ENCODE measurements at places on chromosomes 12 and 14.
A peak's percentile ranks its signal among the peaks of the same experiment; 100 is the strongest.

DNA sequence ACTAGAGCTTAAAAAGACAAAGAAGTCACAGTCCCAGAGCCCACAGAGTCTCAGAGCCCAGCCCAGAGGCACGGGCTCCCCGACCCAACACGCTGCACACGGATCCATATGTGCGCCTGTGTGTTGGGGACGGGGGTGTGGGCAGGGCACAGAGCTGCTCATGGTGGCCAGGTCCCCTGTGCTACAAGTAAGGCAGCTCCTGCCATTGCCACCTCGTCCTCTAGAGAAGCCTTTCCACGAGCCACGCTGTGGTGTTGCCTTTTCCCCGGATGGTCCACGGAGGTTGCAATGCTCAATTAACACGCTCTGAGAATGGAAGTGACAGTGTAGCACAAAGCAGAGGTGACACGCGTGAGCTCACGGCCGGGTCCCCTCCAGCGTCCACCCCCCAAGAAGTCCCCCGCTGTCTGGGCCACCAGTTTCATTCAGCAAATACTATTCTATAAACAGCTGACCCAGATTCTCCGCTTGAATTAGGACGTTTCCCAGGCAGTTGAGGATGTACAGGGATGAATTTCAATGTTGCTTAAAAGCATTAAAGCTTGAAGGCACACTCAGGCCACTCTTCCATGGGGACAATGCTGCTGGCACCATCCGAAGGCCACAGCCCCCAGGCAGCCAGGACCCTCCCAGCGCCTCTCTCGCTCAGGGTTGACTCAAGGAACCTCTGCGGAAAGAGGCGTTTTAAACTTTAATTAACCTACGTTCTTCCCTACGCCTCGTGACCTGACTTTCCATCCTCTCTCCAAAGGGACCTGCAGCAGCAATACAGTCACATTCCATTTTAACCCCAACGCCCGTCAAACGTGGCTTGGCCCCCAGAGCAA lies 22.7 kb upstream of the EIF5 start:
- DNase-seq = no peak

- no peak for DNase-seq
Observed at GRCh38 chr12:94536040-94536965, 76.6 kb upstream of the CEP83 start.

DNA sequence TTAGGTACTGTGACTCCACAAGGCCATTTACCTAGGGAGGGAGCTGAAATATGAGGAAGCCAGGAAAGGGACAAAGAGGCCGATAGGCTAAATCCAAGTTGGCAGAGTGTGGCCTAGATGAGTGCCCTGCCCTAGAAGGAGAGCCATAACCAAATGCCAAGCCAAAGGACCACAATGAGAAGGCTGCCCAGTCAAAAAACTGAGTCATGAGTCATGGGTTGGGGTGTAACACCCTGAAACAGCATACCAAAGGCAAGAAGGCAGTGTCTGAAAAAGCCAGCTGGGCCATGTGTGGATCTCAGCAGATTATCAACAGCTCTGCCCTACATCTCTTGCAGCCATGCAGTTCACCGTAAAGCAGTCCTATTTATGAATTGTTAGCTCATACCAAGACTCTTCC lies 171.7 kb downstream of the PHLDA1 start:
- no peak for DNase-seq

GRCh38 chr12:69471667-69472385 lies 1.6 kb downstream of the FRS2 start:
- peak; percentile 43 for DNase-seq

- DNase-seq = no peak
Observed at GRCh38 chr12:110185626-110186025, 61.5 kb downstream of the IFT81 start.

GRCh38 chr14:105258846-105259245 lies 10.5 kb downstream of the BTBD6 start:
- no peak for DNase-seq

DNA sequence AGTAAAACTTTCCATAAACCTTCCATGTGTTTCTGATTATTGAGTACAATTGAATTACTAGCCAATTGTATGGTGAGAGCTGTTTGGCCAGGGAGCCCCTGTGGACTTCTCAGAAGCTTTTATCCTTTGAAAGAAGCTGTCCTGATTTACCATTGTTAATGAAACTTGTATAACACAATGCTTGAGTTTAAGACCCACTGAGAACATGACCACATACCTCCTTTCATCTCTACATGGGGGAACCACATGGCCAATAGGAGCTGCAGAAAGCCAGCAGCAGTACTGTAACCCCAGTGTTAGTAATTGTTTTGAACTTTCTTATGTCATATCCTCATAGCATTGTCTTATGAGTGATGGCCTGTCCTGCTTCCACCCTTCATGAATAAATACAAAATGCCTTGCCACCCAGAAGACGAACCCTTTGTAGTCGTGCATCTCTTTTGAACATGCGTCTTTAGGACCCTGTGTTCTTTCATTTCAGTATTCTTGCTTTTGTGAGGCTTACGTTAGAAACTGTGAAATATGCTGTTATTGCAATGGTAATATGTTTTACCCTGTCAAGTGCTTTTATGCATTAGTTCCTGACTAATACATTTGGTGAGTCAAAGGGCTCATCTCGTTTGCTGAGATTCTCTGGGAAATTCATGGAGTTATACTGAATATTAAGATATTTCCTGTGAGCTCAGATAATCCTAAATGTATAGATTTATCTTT lies 815.7 kb downstream of the NRXN3 start:
- DNase-seq = no peak

DNA sequence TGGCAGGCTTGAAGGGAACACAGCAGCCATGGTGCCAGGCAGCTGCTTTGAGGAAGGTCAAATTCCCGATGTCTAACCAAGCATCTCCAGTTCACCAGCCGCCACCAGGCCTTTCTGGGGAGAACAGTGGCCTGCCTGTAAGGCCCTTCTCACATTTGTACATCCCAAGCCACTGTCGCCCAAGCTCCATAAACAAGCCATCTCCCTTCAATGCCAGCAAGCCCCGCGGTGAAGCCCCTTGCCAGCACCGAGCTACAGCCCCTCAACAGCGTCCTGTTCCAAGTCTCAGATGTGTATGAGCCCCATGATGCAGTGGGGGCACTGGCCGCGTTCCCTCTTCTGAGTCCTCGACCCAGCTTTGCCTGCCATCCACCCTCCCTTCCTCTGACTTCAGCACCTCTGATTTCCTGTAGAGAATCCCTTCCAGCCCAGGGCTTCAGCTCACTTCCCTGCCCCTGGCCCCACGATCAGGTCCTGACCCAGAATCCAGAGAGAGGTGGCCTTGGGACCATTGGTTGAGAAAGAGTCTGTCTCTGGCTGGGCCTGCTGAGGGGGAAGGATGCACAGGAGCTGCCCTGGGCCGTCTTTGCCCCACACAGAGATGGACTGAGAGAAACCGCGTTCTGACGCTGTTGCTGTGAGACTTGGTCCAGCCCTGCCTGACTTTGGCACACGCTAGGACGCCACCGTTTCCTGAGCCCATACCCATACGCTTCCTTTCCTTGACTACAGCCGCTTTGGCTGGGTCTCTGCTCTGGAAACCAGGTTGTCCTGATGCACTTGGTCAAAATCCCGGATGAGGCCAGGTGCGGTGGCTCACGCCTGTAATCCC lies 1.9 kb upstream of the MMP17 start:
- DNase-seq = no peak

DNA sequence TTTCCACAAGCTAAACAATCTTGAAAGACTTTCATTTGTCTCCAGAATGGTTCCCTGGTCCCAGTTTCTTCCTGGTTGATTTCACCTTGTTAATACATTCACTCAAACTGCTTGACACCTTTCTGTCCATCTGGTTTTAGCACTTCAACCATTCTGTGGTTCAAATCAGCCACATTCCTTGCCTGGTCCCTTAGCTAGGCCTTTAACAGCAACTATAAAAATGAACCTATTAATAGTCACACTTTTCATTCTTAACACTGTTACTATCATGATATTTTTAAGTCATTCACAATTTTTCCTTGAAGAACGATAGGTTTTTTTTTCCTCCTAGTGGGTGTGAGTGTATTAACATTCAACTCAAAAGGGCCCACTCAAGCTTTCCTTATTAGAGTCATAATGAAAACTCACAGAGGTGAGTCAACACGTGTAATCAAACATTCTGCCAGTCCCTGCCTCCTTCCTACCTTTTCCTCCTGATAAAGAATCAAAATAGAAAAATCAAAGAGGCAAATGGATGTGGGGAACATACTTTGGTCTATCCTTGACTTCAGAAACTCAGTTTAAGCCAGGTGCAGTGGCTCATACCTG lies 34.4 kb upstream of the CCNT1 start:
- DNase-seq = no peak

DNA sequence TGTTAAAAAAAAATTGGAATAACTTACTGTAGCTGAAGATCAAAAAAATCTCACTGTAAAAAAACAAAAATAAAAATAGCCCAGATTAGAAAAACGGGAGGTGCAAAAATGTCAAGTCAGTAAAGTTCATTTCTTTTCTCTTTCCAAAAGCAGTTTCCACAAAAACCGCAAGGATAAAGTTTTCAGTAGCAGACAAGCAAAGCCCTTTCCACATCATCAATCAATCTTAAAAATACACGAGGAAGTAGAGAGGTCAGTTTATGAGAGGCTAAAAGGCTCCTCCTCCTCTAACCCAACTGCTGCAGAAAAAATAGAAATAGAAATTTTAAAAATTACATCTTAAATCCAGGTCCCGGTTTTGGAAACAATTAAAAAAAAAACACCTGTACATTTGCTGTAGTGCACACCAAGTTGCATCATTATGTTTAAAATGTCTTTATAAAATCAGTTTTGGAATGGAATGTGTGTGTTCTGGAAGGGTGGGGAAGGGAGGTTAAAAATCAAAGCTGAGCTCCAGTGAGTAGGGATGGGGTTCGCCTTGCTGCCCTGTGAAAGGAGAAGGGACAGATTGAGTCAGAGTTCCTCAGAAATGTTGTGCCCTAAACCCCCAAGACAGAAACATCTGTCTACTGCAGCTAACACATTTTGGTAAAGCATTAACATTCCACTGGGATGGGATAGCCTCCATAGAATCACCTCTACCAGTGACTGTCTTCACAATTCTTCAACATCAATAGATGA lies 5.8 kb downstream of the HNRNPC start:
- no peak for DNase-seq

- DNase-seq = no peak
Observed at GRCh38 chr14:104544362-104544961, 35.1 kb upstream of the C14orf180 start.

- DNase-seq = no peak
Observed at GRCh38 chr14:63563370-63564026, 20.3 kb upstream of the PPP2R5E start.

DNA sequence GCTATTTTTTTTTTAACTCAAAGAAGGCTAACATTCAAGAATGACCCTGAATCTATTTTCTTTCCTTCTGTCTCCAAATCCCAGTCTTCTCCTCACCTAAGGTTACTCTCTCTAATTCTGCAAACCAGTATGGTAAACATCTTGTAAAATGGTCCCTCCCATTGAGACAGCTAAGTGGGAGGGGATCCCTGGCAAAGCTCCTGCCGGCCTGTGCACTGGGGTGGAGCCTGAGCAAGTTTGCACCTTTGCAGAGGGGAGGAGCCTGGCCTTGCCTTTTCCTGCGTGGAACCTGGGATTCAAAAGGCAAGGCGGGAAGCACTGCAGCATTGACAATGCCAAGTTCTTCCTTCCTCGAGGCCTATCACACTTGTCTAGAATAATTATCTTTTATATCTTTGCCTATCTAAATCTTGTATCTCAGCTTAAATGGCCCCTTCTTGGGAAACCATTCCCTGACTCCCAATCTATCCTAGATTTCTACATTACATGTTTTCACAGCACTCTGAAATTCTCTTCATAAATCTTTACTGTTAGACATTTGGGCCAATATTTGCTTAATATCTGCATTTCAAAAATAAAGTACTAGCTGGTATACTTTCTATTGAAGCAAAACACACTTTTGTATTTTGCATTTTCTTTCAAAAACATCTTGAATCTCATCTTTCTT lies 83.0 kb downstream of the EPS8 start:
- DNase-seq = no peak

GRCh38 chr12:46358791-46359666 lies 13.5 kb downstream of the SLC38A2 start:
- DNase-seq = no peak

GRCh38 chr14:105460116-105460515 lies 14.5 kb upstream of the CRIP2 start:
- no peak for DNase-seq

GRCh38 chr14:82055515-82056115 lies 522.0 kb upstream of the SEL1L start:
- DNase-seq = no peak

DNA sequence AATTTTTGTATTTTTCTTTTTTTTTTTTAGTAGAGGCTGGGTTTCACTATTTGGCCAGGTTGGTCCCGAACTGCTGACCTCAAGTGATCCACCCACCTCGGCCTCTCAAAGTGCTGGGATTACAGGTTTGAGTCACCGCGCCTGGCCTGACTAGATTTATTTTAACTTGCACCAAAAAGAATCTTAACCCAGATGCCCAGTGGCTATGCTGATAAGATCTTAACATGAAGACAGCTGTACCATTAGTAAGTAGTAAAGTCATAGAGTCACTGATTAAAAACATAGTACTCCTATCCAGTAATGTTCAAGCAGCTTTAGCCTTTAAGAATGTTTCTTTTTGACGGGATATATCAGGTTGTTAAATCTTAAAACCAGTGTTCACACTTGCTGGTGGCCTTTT lies 1061.8 kb upstream of the FLRT2 start:
- no peak for DNase-seq

DNA sequence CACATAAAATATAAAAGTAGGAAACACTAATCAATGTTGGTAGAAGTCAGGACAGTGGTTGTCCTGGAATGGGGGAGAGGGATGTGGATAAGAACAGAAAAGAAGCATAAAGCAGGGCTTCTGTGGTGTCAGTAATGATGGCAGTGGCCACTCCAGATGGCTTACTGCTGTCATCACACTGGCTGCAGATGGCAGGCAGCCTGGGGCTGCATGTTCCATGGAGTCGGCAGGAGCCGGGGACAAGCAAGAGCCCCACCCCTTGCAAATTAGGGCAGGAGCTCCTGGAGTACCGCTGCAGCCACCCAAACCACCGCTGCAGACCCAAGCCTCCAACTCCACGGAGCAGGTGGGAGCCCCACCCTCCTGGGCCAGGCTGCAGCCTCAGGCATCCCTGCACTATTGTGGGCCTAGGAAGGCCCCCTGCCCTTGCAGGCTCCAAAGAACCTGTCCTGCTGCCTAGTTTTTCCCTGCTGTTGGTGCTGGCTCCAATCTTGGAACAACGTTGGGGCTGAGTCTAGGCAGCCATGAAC lies 28.8 kb upstream of the SLC5A8 start:
- DNase-seq = no peak

GRCh38 chr12:20777420-20777819 lies 33.1 kb upstream of the SLCO1B3 start:
- DNase-seq = no peak

- DNase-seq = peak; percentile 18
Observed at GRCh38 chr14:21846227-21846885, 172.7 kb upstream of the OR4E1 start.
